ENCODE measurements at places on chromosomes 3 and 15.

GRCh38 chr3:71703797-71704196 is 21.4 kb downstream of the EIF4E3 start:
- no peak for DNase-seq

- no peak for DNase-seq
Measured at GRCh38 chr3:125207507-125207906, 5.0 kb downstream of the SLC12A8 start.

DNA sequence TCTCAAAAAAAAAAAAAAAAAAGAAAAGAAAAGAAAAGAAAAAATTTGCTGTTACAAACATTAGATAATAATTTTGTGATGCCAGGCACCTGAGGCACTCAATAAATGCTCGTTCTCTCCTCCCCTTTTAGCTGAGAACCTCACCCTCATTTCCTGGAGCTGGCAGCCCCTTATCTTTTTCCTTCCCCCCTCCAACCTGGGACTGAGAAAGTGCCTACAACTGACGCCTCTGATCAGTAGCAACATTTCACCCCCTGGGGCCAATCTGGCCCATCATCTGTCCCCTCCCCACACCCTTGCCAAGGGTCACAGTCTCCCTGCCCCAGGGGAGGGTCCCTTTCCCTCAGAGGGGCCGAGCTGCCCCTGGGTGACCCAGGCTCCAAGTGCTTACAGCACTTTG is 12.6 kb upstream of the RNU6-1 start:
- no peak for DNase-seq

DNA sequence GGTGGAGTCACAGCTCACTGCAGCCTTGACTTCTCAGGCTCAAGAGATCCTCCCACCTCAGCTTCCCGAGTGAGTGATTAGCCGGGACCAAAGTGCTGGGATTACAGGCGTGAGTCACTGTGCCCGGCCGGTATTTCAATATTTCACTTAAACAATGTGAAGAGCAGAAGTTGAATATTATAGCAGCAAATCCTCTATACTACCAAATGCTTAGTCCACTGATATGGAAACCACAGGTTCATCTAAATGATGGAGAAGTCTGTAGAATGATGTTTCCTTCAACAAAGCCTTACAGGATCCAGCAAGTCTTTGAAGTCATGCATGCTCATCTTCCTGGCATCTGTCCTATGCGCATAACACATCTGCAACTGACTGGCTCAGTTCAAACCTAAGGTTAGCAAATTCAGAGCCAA is 20.3 kb upstream of the UACA start:
- DNase-seq = no peak

All from H4 (cell line).